Putamen (tissue), 1 donor: ENCODE measurements at places on chromosomes 11 and 22.

- no peak for DNase-seq
Observed at GRCh38 chr22:39332441-39333064, 13.1 kb upstream of the RPL3 start.

- DNase-seq = no peak
Observed at GRCh38 chr11:73585834-73586575, 11.9 kb downstream of the FAM168A start.

DNA sequence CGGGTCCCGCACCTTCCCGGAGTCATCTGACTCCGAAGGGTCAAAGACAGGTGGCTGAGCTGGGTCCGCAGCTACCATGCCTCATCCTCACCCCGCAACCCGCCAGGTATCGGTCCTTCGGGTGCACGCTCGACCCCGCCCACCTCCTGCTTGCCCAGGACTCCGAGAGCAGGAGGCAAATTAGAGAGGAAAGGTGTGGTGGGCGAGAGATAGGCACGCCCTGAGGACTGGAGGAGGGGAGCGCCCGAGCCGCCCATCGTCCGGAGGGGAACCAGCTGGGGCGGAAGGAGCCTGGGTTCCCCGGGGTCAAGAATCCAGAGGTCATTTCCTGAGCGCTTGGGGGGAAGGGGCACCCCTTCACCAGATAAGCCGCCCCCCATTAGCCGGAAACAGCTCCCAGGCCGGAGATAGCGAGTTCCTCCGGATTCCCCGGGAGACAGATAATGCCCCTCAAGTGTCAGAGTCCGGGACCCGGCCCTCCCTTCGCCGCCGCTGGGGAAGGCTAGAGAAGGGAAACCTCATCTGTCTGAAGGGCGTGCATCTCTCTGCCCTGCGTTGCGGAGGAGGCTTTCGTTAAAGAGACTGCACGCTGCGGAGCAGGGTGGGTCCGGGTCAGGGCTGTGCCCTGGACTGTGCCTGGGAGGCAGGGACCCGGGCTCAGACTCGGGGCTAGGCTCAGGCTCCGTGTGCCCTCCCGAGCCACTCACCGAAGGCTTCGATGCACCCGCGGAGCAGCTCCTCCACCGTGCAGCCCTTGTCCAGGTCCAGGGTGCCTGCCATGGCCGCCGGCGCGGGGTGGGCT is 1.7 kb downstream of the RASGRP2 start:
- no peak for DNase-seq

- DNase-seq = no peak
Observed at GRCh38 chr11:40958707-40959106, 500.7 kb downstream of the LRRC4C start.

DNA sequence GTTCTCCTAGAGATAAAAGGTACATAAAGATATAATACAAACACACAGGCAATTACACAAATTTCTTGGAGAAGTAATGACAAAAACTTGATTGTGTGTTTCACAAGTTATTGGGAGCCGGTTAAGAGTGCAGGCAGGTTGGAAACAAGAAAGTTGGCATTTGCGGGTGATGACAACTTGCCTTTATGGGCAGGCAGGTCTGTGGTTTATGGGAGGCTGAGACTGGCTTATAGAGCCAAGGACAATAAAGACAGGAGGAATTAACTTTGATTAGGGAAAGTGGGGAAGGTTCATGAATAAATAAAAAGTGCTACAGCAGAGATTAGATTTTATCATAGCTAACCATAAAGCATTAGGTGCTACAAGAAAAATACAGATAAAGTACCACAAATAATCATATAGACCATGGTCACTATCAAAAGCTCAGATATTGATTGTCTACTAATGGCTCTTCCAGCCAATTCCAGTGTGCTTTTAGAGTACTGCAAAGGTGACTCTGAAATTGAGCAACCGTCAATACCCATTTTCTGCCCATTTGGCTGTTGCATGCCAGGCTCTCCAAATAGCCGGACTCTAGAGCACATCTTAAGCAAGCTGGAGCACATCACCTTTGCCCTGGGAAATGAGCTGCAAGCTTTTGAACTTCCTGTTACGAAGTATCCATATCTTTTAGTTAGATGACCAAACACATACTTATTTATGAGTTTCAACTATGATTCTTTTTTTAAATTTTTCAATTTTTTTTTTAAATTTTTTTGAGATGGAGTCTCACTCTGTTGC is 33.9 kb upstream of the GAB2 start:
- no peak for DNase-seq

- no peak for DNase-seq
Observed at GRCh38 chr22:19195796-19196731, 17.5 kb upstream of the SLC25A1 start.

GRCh38 chr11:70540196-70540595 is 141.9 kb downstream of the CTTN start:
- DNase-seq = no peak

DNA sequence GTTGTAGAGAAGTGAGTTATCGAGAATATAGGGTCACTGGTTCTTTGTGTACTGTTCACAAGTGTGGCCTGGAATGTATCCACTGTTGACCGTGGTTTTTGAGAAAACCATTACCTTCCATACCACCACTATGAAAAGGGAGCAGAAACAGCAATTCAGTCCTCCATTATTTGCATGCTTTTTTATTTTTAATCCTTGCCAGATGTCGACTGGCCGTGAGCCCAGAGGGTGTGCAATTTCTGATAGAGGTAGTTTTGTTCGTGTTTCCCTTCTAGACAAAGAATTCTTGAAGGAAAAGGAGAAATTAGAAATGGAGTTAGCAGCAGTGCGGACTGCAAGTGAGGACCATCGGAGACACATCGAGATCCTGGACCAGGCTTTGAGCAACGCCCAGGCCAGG is 81.7 kb downstream of the AMOTL1 start:
- no peak for DNase-seq

DNA sequence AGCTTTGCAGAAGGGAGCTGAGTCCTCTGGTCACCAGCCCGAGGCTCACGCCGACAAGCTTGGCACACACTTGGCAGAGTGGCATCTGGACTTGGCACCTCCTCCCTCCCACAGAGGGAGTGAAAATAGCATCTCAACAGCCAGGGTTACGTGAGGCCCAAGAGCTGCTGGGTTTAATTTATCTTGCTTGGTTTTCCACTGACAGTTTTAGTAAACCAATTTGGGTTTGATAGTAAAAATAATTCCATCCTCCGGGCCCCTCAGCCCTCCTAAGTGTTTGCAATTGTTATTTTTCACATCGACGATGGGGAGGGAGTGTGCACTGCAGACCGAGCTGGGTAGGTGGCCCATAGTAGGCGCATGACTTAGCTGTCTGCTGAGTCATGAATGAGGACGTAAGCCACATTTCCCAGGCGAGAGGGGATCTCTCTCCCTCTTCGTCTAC is 107.6 kb upstream of the ASPHD2 start:
- DNase-seq = no peak

DNA sequence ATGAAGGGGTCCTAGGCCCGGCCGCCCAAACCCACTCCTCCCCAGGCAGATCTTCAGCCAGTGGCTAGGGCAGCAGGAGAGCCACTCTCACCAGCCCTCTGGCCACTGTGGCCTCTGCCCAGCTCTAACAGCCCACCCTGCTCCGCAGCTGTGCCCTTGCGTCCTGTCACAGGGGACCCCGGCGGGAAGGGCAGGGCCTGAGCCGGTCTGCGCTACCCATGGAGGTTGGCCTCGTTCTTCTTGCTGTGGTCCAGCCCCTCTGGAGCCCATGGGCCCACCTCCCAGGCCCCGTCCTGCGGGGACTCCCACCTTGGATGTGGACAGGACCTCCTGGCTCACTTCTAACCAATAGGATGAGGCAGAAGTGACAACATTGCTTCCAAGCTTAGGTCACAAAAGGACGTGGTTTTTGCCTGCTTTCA is 38.3 kb upstream of the TH start:
- no peak for DNase-seq

GRCh38 chr11:76724171-76724768 is 53.7 kb upstream of the LRRC32 start:
- no peak for DNase-seq

DNA sequence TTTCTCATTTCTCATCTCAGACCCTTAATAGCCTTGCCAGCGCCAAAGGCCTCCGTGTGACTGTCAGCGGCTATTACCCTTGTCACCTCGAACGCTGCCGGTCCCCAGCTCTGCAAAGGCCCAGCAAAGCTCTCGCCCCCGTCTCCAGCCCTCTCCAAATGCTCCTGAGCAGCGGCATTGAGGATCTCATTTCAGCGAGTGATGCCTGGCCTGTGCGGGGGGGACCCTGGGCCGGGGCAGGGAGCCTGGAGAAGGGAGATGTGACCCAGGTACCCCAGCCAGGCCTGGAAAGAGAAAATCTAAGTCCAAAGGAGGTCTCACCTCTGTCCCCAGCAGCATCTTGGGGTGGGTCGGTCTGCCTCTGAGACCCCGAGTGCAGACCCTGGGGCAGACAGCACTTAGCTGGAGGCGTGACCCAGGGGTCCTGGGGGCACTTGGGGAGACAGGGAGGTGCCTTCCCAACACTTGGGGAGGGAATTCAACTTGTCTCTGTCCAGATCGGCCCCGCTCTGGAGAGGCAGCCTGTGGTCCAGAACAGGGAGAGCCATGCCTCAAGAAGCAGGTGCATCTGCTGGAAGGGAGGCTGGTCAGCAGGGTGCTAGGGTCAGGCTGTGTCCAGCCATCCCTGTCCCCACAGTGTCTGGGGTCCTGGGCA is 521.3 kb downstream of the TBC1D22A start:
- DNase-seq = no peak

- DNase-seq = no peak
Observed at GRCh38 chr11:76628408-76628947, 42.1 kb downstream of the LRRC32 start.

- DNase-seq = no peak
Observed at GRCh38 chr11:85823816-85824215, 12.9 kb upstream of the SYTL2 start.

- DNase-seq = peak; percentile 89
Observed at GRCh38 chr11:19666951-19667350, 45.7 kb upstream of the NAV2 start.

DNA sequence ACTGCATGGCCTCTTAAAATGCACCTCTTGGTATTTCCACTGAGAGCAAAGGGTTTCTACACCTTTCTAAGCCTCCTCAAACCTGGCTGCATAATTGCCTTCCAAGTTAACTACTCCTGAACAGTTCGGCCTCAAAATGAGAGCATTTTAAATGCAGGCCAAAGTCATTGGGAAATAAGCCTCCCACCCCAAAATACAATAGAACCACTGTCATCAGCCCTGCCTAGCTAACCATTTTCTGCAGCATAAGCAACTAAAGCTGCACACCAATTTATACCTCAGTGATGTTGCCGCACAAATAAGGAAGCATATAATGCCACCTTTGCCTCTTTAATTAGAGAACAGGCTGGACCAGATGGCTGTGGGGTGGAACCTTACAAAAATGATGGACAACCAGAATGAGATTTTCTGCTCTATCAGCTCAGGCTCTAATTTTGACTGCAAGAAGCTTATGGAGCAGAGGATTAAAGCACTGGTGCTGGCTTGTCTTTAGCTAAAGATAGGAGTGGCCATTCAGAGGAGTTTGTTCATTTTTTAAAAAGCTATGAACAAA is 4.3 kb downstream of the TOB2 start:
- DNase-seq = no peak

- no peak for DNase-seq
Observed at GRCh38 chr11:100752371-100753171, 65.5 kb downstream of the ARHGAP42 start.

- no peak for DNase-seq
Observed at GRCh38 chr11:30326114-30326778, 3.3 kb downstream of the ARL14EP start.

- DNase-seq = no peak
Observed at GRCh38 chr11:112835591-112836255, 125.5 kb upstream of the NCAM1 start.

DNA sequence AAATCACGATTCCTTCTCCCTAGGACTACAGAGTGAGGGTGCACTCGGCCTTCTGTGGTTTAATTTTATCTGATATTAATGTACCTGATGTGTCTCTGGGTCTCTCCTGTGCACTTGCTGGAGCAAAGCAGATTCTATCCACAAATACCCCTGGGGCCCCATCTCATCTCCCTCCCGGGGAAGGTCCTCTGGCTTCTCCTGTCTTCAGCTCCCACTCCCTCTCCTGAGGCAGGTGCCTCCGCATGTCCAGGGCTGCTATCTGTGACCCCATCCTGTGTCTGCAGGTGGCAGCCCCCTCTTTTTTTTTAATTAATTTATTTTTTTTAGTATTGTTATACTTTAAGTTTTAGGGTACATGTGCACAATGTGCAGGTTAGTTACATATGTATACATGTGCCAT is 558.7 kb downstream of the BRD1 start:
- DNase-seq = no peak

DNA sequence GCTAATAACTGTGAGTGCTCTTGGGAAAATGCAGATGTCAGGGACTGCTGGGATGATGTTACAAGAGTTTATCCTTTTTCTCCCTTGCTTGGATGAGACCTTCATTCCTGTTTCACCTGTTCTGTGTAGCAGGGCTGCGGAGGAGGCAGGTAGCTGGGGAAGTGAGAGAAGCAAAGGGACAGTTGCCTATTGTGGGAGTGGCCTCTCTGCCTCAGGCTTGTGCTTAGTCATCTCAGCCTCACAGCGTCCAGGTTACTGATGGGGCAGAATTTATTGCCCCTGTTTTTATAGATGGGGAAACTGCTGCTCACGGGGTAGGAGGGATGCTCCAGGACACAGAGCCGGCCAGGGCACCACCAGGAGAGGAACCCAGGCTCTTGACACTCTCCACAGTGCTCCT is 1.7 kb downstream of the STX3 start:
- no peak for DNase-seq

DNA sequence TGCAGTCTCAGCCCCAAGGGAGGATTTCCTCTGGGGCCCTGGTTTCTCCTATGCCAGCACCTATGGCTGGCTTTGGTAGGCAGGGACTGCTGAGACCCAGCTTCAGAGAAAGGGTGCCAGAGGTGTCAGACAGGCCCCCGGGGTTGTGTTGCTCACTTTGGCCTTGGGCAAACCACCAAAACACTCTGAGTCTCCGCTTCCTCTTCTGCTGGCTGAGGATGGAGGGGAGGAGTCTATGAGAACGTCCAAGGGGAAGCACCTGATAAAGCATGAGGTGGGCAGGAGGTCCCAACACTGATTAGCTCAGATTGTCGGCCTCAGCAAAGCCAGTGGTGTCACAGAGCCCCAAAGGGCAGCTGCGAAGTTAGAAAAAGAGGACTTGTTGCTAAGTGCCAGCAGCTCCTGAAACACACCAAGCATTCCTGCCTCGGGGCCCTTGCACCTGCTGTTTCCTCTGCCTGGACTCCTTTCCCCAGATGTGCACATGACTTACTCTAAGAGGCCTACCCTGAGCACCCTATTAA is 10.5 kb downstream of the SMTNL1 start:
- no peak for DNase-seq

DNA sequence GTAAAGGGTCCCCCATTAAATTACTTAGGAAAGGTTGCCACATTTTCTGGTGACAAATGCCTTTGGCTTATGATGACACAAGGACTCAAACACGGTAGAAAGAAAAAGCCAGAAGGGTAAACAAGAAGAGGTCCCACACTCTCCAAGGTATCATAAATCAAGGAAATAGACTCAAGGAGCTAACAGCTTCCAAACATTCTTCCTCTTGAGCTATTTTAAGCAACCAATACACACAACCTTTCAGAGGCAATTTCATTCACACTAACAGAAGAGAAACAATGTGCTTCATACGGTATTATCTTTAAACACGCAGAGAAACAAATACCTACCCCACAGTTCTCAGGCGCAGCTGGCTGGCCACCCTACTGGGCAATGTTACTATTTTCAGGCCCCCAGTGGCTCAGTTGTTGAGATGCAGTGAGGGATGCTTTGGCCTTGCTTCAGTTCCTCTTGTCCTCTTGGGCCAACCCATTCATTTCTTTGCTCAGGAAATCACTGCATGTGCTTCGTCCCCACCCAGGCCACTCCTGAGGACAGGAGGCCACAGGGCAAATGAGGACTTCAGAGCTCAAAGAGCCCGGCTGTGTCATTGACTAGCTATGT is 15.8 kb downstream of the ABTB2 start:
- no peak for DNase-seq
